ENCODE measurements at places on chromosomes 7 and 10. TPM values are rescaled to one million over a fixed set of nuclear protein-coding genes. Genes with fewer than 3 reads are reported as not detected.
A peak's percentile ranks its signal among the peaks of the same experiment; 100 is the strongest.

DNA sequence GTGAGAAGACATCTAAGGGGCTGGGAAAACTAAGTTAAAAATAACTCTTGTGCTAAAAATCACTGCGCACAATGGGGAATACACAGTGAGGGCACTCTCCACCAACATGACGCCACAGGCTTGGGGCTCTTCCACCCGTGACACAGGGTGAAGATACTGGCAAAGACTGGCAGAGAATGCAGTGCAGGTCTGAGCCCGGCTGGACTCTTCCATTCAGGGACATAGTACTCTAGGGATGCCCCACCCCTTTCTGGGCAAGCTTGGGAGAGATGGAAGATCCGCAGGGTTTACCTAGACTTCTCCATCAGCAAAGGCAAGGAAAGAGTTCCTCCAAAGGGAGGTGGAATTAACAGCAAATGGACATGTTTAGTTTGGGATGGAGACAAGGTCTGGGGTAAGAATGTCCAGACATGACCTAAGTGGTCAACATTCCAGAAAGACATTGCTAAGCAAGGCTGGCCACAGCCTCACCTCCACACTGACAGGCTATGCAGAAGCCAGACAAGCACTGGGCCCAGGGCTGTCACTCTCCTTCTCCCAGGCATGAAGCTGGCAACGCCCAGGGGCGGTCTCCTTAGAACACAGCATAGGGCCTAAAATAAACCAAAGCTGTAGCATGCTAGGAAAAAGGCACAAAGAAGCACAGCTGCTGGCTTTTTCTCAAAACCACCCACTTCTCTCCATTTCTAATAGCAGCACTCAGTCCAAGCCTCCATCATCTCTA lies 28.1 kb downstream of the XPNPEP1 start:
- H3K36me3 ChIP-seq: peaks cover 40% of the 10 kb centered on the region
- H3K4me1 ChIP-seq: peaks cover 37% of the 10 kb centered on the region
- H3K27ac ChIP-seq: no peak overlapping the region

- no peaks in the 10 kb centered on the region for H3K4me1 ChIP-seq
- no peak overlapping the region for H3K4me3 ChIP-seq
- H3K36me3 ChIP-seq: no peaks in the 10 kb centered on the region
Observed at GRCh38 chr7:17623546-17624185, 316.6 kb downstream of the SNX13 start.

GRCh38 chr7:74535951-74536356 lies 82.2 kb downstream of the GTF2IRD1 start:
- H3K4me3 ChIP-seq: no peak overlapping the region
- no peak overlapping the region for H3K27ac ChIP-seq
- no peaks in the 10 kb centered on the region for H3K36me3 ChIP-seq
- H3K27me3 ChIP-seq: no peaks in the 10 kb centered on the region

GRCh38 chr7:15571301-15571878 lies 9.6 kb upstream of the AGMO start:
- DNase-seq: no peak
- no peaks in the 10 kb centered on the region for H3K27me3 ChIP-seq
- no peak overlapping the region for H3K27ac ChIP-seq
- H3K36me3 ChIP-seq: no peaks in the 10 kb centered on the region
- no peaks in the 10 kb centered on the region for H3K4me1 ChIP-seq
- no peak overlapping the region for H3K4me3 ChIP-seq

- no peak overlapping the region for H3K27ac ChIP-seq
- H3K27me3 ChIP-seq: peaks cover 31% of the 10 kb centered on the region
- peak overlapping the region; percentile 74 for H3K4me3 ChIP-seq
- H3K36me3 ChIP-seq: no peaks in the 10 kb centered on the region
Observed at GRCh38 chr7:66043681-66044497, 31.7 kb upstream of the ASL start.

- H3K27me3 ChIP-seq: no peaks in the 10 kb centered on the region
- no peak overlapping the region for H3K27ac ChIP-seq
- no peak overlapping the region for H3K4me3 ChIP-seq
- H3K4me1 ChIP-seq: no peaks in the 10 kb centered on the region
- DNase-seq: no peak
Observed at GRCh38 chr10:125840955-125841354, 17.6 kb downstream of the BCCIP start.

GRCh38 chr10:129055986-129056385 lies 411.1 kb upstream of the MGMT start:
- H3K4me3 ChIP-seq: no peak overlapping the region
- H3K27me3 ChIP-seq: peaks cover 51% of the 10 kb centered on the region
- peak; percentile 22 for DNase-seq
- H3K36me3 ChIP-seq: no peaks in the 10 kb centered on the region
- H3K4me1 ChIP-seq: peaks cover 25% of the 10 kb centered on the region

DNA sequence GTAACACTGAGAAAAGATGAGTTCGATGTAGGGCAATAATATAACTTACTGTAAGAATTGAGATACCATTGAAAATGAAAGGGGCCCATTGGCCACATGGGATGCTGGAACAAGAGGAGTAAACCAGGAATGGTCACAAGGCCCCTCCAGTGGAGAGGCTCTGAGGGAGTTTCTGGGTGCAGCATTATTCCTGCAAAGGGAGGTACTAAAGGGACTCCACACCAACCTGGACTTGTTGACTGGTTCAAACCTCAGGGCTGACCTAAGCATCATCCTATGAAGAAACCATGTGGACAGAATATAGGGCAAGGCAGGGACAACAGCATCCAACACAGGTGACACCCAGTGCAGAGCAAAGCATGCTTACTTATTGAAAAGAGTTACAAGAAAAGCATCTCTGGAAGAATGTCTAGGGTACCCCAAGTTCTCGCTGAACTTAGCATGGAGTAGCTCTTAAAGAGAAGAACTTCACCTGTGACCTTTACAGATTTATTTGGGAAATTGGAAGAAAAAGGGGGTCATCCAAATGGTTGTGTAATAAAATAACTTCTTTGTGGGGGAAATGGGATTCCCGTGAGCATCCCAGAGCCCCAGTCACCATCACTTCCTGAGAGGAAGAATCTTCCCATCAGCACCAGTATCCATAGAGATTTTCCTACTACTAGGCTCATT lies 34.7 kb downstream of the PRSS2 start:
- peaks cover 89% of the 10 kb centered on the region for H3K4me1 ChIP-seq
- H3K27me3 ChIP-seq: no peaks in the 10 kb centered on the region
- peak overlapping the region; percentile 99 for H3K27ac ChIP-seq
- H3K36me3 ChIP-seq: peaks cover 39% of the 10 kb centered on the region
- peak overlapping the region; percentile 94 for H3K4me3 ChIP-seq

The EFCAB10 gene
- not detected for total RNA-seq

The CTTNBP2 gene
- total RNA-seq: not detected
